ENCODE measurements at places on chromosomes 3 and 15. TPM values are rescaled to one million over a fixed set of nuclear protein-coding genes. Genes with fewer than 3 reads are reported as not detected.
A peak's percentile ranks its signal among the peaks of the same experiment; 100 is the strongest.

GRCh38 chr15:89442671-89443307, 53.6 kb downstream of the RHCG start:
- peak; percentile 48 for DNase-seq

GRCh38 chr3:182716114-182716688, 77.1 kb upstream of the ATP11B start:
- no peak for DNase-seq

- DNase-seq, result no peak
Measured at GRCh38 chr3:11245827-11246662, 26.2 kb upstream of the ATG7 start.

GRCh38 chr3:53677413-53677812, 168.8 kb downstream of the CHDH start:
- DNase-seq, result no peak

GRCh38 chr3:20769430-20769829, 583.4 kb upstream of the SGO1 start:
- DNase-seq, result no peak

DNA sequence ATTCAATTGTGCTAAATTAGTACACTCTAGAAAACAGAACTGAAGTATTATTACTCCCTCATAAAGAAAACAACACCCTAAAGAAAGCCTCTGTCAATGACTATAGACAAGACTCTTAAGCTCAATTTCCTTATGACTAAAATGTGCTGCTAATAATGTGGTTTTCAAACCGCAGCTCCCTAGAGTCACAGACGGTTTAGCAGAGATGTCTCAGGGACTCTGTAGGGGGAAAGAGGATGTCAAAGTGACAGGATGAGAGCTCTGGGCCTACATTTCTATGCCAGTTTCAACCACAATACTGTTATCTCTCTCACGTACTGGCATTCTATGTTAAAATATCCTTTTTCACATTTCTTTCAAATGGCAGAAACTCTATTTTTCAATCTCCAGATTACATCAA, 37.6 kb upstream of the WDR49 start:
- DNase-seq, result no peak

Gene ACKR4
- 0.95 TPM for total RNA-seq

Gene CCK
- total RNA-seq, result 2.2 TPM
